ENCODE measurements at places on chromosomes 6 and 20.
A peak's percentile ranks its signal among the peaks of the same experiment; 100 is the strongest.

DNA sequence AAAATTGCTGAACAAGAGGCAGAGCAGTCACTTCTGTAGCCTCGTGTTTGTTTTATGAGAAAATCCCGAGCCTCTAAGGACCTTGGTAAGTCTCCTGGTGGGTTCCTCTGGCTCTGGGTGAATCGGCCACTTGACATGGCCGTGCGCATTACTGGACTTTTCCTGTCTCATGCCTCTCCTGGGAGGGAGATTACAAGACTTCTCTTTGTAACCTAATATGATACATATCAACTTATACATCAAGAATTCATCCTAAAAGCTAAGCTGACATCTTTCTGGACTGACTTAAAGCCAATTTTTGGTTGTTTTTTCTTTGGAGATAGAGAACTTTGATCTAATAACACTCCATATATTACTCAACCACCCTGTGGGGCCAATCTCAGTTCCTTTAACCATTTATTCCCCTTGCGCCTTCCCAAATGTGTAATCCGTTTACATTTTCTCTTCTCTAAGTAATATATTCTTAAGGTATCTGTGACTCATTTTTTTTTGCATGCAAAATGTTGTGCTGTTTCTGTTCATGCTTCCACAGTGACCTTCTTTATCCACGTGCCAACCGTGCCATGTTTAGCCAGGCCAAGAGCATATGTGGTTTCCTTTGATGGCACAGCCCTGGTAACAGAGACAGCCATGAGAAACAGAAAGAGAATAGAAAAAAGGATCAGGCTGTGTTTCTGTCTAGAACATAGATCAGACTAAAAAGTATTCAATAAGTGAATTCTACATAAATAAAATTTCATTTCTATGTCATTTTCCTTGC, 47.5 kb upstream of the JAG1 start:
- no peak overlapping the region for H3K27ac ChIP-seq
- H3K4me3 ChIP-seq = no peak overlapping the region
- no peak for DNase-seq
- H3K4me1 ChIP-seq = peaks cover 7% of the 10 kb centered on the region

DNA sequence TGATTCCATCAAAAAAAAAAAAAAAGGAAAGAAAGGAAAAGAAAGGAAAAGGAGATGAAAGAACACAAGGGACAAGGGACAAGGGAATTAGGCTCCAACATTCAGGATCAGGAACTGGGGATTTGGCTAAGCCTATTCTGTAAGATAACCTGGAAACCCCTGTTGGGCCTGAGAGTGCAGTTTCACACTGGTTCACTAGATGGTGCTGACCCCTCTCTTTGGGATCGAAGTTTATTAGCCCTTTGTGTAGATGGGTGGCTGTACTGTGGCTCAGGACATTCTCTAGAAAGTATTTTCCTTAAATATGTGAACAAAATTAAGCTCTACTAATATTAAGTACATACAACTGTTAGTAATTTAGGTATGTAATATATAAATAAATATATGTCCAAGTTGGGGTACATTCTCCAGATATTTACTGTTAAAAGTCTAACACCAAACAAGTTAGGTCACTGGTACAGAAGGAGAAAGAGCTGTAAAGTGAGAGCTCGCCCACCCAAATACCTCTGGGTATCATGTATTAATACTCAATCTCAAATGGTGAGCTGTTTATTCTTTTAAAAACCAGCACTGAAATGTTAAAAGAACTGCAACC, 6.3 kb downstream of the OR2A4 start:
- H3K27me3 ChIP-seq = no peaks in the 10 kb centered on the region
- H3K36me3 ChIP-seq = no peaks in the 10 kb centered on the region
- no peak overlapping the region for H3K4me3 ChIP-seq
- H3K4me1 ChIP-seq = no peaks in the 10 kb centered on the region
- DNase-seq = no peak

DNA sequence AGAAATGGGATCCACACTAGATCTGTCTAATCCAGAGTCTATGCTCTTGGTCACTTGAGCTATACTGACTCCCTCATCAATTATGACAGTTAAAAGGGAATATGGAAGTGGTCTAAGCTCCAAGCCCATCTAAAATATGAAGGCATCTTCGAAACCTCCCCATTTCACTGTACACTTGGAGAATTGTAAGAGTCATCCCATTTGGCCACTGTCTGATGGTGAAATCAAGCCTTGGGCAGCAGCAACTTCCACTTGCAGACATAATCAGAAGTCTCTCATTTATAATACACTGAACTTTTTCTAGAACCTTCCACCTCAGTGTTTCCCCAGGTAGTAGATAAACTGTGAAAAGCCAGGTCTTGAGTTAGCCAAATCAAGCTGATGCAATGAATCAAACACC, 26.3 kb upstream of the UBR2 start:
- no peak overlapping the region for H3K27ac ChIP-seq
- DNase-seq = no peak
- no peaks in the 10 kb centered on the region for H3K36me3 ChIP-seq
- H3K4me3 ChIP-seq = no peak overlapping the region

GRCh38 chr20:48550814-48551213, 277.0 kb downstream of the PREX1 start:
- H3K27ac ChIP-seq = no peak overlapping the region
- no peaks in the 10 kb centered on the region for H3K36me3 ChIP-seq
- no peaks in the 10 kb centered on the region for H3K27me3 ChIP-seq
- H3K4me1 ChIP-seq = no peaks in the 10 kb centered on the region

- peaks cover 35% of the 10 kb centered on the region for H3K4me1 ChIP-seq
- H3K27me3 ChIP-seq = no peaks in the 10 kb centered on the region
- H3K27ac ChIP-seq = peak overlapping the region; percentile 83
These were observed 21.2 kb upstream of the NFATC2 start for GRCh38 chr20:51563486-51564332.

- no peaks in the 10 kb centered on the region for H3K36me3 ChIP-seq
- H3K27me3 ChIP-seq = no peaks in the 10 kb centered on the region
- no peak for DNase-seq
- no peak overlapping the region for H3K27ac ChIP-seq
- no peak overlapping the region for H3K4me3 ChIP-seq
These were observed 56.9 kb downstream of the RTN4IP1 start for GRCh38 chr6:106572436-106572835.

- H3K4me3 ChIP-seq = no peak overlapping the region
- no peaks in the 10 kb centered on the region for H3K27me3 ChIP-seq
- no peaks in the 10 kb centered on the region for H3K36me3 ChIP-seq
- no peak overlapping the region for H3K27ac ChIP-seq
These were observed 47.4 kb upstream of the IRF4 start for GRCh38 chr6:343960-344815.

DNA sequence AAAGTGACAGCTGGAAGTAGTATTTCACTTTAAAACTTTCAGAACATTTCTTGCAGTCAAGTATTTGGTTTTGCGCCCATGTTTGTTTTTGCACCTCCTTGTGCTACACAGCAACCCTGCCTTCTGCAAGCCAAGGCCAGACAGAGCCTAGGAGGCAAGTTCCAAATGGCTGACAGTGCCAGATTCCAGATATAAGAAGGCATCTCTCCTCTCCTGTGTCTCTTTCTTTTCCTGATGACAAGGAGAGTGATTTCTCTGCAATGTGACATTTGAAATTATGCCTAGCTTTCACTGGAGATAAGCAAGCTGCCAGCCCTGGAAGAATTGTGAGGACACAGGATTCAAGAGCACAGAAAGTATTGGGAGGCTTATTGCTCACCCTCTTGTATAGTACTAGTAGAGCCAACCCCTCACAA, 149.1 kb upstream of the TENT5A start:
- no peaks in the 10 kb centered on the region for H3K36me3 ChIP-seq
- H3K27ac ChIP-seq = no peak overlapping the region
- no peaks in the 10 kb centered on the region for H3K4me1 ChIP-seq
- no peak overlapping the region for H3K4me3 ChIP-seq
- DNase-seq = no peak

- no peak overlapping the region for H3K4me3 ChIP-seq
- no peaks in the 10 kb centered on the region for H3K36me3 ChIP-seq
- H3K27me3 ChIP-seq = no peaks in the 10 kb centered on the region
- no peaks in the 10 kb centered on the region for H3K4me1 ChIP-seq
- DNase-seq = no peak
These were observed 331.8 kb downstream of the RIMS1 start for GRCh38 chr6:72218125-72218524.

DNA sequence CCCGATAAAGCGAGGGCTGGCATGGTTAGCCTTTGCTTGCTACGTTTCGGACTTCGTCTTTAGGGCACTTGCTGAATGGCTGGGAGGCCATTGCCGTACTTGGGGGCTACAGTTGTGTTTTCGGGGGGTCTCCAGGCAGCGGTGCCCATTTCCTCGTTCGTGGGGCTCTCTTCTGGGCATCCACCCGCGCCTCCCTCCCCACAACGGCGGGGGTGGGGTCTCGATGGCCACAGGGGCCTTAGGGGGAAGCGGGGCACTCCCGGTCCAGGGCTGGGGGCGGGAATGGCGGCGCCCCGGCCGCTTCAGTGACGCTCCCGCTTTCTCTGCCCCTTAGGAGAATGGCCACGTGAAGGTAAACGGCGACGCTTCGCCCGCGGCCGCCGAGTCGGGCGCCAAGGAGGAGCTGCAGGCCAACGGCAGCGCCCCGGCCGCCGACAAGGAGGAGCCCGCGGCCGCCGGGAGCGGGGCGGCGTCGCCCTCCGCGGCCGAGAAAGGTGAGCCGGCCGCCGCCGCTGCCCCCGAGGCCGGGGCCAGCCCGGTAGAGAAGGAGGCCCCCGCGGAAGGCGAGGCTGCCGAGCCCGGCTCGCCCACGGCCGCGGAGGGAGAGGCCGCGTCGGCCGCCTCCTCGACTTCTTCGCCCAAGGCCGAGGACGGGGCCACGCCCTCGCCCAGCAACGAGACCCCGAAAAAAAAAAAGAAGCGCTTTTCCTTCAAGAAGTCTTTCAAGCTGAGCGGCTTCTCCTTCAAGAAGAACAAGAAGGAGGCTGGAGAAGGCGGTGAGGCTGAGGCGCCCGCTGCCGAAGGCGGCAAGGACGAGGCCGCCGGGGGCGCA, 2.4 kb downstream of the MARCKS start:
- H3K27me3 ChIP-seq = no peaks in the 10 kb centered on the region
- H3K4me1 ChIP-seq = no peaks in the 10 kb centered on the region

GRCh38 chr6:110345025-110345424, 13.1 kb downstream of the METTL24 start:
- no peak for DNase-seq
- no peak overlapping the region for H3K27ac ChIP-seq
- H3K4me3 ChIP-seq = no peak overlapping the region
- H3K27me3 ChIP-seq = no peaks in the 10 kb centered on the region
- no peaks in the 10 kb centered on the region for H3K4me1 ChIP-seq

DNA sequence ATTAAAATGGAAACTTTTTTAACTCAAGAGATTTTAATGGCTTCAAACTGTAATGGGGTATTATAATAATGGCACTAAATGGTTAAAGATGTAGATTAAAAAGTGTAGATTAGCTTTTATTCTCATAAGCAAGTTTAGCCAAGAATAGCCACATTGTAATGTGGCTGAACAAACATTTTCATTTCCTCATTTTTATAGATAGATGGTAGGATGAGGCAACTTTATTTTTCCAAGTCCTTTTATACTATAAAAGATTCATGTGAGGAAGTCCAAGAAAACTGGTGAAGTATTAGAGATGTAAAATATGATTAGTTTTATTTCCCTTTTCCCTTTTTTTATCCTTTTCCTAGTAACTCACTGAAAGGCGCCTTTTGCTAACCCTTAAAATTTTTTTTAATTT, 88.8 kb downstream of the ATRN start:
- H3K27ac ChIP-seq = no peak overlapping the region
- no peaks in the 10 kb centered on the region for H3K4me1 ChIP-seq
- H3K4me3 ChIP-seq = no peak overlapping the region
- no peak for DNase-seq

DNA sequence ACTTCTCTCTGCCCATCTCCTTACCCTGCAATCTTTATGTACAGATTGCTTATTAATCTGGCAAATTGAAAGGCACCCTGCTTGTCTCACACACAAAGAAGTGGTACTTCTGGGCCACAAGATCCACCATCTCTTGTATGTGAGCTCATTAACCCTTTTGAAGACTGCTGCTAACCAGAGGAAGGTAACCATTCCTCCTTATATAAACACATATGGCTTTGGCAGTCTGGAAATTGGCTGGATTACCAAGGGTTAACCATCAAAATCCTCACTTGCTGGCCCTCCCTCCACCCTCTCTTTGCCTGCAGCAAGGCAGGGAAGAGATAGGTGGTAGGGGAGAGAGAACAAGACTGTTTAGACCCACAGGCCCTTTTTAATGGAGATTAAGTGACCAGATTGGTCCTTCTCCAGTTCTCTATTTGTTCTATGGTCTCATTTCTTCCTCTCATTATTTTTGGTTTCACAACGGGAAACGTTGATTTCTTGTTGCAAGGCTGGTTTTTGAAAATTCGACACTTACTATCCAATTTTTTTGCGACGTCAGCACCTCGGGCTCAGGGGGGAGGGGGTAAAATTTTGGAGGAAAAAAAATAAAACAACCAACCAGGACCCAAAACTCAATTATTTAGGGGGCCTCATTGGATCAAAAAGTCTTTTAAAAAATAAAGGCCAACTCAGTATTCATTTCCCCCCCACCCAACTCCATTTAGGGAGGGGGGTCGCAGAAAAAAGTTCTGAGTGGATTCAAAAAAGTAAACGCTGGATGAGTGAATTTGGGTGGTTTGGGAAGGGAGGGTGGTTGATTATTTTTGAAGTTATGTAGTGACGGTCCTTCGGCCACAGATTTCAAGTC, 859 bp downstream of the PPP1R10 start:
- DNase-seq = no peak
- H3K27me3 ChIP-seq = no peaks in the 10 kb centered on the region
- H3K4me3 ChIP-seq = peak overlapping the region; percentile 71
- H3K27ac ChIP-seq = peak overlapping the region; percentile 98

DNA sequence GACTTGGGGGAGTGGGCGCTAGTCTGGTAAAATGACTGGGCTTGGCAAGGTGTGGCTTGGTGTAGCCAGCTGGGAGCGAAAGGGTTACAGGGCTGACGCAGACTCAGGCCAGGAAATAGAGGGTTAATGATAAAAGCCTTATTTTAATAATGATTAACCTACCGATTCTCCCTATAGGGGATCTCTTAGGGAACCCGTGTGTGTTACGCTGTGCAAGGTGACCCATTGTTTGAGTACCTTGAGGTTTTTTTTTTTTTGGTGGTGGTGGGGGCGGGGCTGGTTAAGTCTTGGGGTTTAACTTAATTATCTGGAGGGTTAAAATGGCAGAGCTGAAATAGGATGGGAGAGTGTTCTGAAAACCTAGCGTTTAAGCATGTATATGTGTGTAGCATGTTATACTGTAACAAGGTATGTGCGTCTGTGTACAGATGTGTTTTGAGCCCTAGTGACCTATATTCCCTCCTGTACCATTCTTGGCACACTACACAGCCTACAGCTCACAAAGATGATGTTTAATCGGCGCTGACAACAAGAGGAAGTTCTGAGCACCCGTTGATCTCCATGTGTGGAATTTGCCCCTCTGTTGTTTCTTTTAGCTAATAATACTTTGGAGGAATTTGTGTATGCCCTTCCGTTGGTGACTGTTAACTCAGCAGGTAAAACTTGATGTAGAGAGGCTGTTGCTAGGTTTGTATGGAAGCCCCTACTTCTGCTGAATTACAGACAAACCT, 1.3 kb downstream of the CARMIL1 start:
- no peak overlapping the region for H3K27ac ChIP-seq
- H3K4me1 ChIP-seq = peaks cover 9% of the 10 kb centered on the region
- no peaks in the 10 kb centered on the region for H3K36me3 ChIP-seq
- no peak for DNase-seq
- peak overlapping the region; percentile 89 for H3K4me3 ChIP-seq

Measured in gastrocnemius medialis (tissue), 4 donors.